Ascending aorta (tissue), 2 donors: ENCODE measurements at places on chromosomes 3 and 15.

GRCh38 chr15:63389902-63390670, 8.4 kb upstream of the CA12 start:
- H3K4me3 ChIP-seq: no peak overlapping the region
- no peaks in the 10 kb centered on the region for H3K27me3 ChIP-seq
- H3K36me3 ChIP-seq: no peaks in the 10 kb centered on the region
- peaks cover 3% of the 10 kb centered on the region for H3K4me1 ChIP-seq

GRCh38 chr3:158918008-158918407, 116.2 kb downstream of the MFSD1 start:
- no peaks in the 10 kb centered on the region for H3K4me1 ChIP-seq
- H3K27me3 ChIP-seq: no peaks in the 10 kb centered on the region
- DNase-seq: no peak

DNA sequence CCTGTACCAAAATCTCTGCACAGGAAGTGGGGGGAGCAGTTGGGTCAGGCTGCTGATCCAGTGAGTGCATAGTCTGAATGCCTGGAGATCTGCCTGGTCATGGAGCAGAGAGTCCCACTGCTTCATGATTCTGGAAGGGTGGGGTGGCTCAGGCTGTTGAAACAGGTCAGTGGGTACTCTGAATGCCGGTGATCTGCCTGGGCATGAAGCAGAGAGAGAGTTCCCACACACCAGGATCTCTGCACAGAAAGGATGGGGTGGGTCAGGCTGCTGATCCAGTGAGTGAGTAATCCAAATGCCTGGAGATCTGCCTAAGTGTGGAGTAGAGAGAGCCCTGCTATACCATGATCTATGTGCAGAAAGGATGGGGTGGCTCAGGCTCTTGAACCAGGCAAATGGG, 16.1 kb upstream of the GCSAM start:
- H3K4me3 ChIP-seq: no peak overlapping the region
- H3K27me3 ChIP-seq: no peaks in the 10 kb centered on the region
- H3K27ac ChIP-seq: no peak overlapping the region
- H3K4me1 ChIP-seq: no peaks in the 10 kb centered on the region
- H3K36me3 ChIP-seq: no peaks in the 10 kb centered on the region
- no peak for DNase-seq

GRCh38 chr3:164250923-164251322, 827.4 kb downstream of the SI start:
- H3K4me1 ChIP-seq: no peaks in the 10 kb centered on the region
- H3K36me3 ChIP-seq: no peaks in the 10 kb centered on the region
- DNase-seq: no peak

- H3K27me3 ChIP-seq: no peaks in the 10 kb centered on the region
- no peak overlapping the region for H3K4me3 ChIP-seq
- DNase-seq: no peak
- H3K36me3 ChIP-seq: no peaks in the 10 kb centered on the region
- no peaks in the 10 kb centered on the region for H3K4me1 ChIP-seq
Measured at GRCh38 chr3:155602307-155602706, 142.6 kb downstream of the PLCH1 start.

DNA sequence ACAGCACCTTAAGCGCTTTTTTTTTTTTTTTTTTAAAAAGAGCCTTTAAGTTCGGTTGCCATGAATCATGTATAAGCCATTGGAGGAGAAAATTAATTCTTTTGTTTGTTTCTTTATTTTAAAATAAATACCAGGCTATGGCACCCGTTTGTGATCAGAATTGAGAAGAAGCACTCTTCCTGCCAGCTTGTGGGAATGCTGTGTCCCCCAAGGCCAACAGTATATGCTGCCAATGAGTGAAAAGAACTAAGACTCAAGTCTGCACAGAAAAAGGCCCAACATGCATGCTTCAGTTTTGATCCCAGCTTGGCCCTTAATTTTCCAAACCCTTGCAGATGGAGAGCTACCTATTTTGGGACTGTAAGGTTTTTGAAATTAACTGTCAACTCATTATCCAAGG, 90.5 kb downstream of the LRRC3B start:
- DNase-seq: no peak
- no peaks in the 10 kb centered on the region for H3K36me3 ChIP-seq
- no peaks in the 10 kb centered on the region for H3K4me1 ChIP-seq
- no peak overlapping the region for H3K27ac ChIP-seq

- H3K4me1 ChIP-seq: no peaks in the 10 kb centered on the region
- no peak overlapping the region for H3K4me3 ChIP-seq
- DNase-seq: no peak
Measured at GRCh38 chr15:31283043-31283442, 43.6 kb upstream of the KLF13 start.

GRCh38 chr15:84715441-84716035, 401 bp downstream of the SEC11A start:
- peak; percentile 66 for DNase-seq
- peak overlapping the region; percentile 88 for H3K27ac ChIP-seq
- H3K36me3 ChIP-seq: peaks cover 7% of the 10 kb centered on the region
- peaks cover 10% of the 10 kb centered on the region for H3K4me1 ChIP-seq
- peak overlapping the region; percentile 70 for H3K4me3 ChIP-seq
- H3K27me3 ChIP-seq: no peaks in the 10 kb centered on the region

DNA sequence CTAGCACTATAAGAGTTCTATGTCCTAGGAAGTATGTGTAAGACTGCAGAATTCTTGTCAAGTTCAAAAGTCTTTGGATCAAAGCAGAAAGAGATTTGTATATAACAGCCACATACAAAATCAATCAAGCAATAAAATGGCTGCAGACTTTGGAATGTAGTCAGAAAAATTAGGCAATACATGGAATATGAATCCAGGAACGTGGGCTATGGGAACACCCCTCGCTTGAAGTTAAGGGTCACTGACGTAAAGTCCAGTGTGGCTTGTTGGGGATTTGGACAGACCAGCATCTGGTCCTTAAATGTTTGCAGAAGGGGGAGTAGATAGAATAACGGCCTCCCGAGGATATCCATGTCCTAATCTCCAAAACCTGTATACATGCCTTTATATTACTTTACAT, 178.6 kb downstream of the ADAMTS9 start:
- H3K4me1 ChIP-seq: no peaks in the 10 kb centered on the region
- no peaks in the 10 kb centered on the region for H3K27me3 ChIP-seq
- no peak overlapping the region for H3K27ac ChIP-seq
- H3K4me3 ChIP-seq: no peak overlapping the region
- no peaks in the 10 kb centered on the region for H3K36me3 ChIP-seq

DNA sequence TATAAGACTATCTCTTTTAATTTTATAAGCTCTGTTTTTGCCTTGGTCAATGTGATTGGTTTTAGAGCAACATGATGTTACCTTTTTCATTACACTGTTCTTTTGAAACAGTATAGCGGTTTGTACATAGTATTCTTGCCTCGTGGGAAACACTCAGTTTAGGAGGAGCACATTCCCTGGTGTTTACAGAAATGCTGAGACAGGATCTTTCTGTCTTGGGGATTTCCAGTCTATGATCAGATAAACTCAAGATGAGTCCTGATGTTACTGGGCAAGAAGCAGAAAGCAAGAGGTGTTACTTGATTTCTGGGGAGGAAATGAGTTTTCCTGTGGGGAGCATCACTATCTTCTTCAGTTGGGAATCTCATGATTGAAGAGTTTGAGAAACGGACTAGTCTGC, 2.5 kb downstream of the TMEM266 start:
- peaks cover 10% of the 10 kb centered on the region for H3K4me1 ChIP-seq
- no peaks in the 10 kb centered on the region for H3K27me3 ChIP-seq
- no peak overlapping the region for H3K4me3 ChIP-seq
- no peaks in the 10 kb centered on the region for H3K36me3 ChIP-seq

DNA sequence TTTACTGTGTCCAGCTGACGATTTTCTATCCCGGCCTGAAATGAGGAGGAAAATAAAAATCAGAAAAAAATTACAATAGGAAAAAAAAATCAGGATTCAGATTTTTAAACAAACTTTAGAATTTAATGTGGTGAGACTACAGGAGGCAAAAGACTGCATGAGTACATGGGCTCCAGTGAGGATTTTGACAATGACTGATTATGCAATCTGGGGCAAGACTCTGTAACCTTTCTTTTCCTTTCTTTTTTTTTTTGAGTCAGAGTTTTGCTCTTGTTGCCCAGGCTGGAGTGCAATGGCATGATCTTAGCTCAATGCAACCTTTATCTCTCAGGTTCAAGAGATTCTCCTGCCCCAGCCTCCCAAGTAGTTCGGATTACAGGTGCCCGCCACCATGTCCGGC, 29.9 kb downstream of the SPG11 start:
- H3K36me3 ChIP-seq: peaks cover 56% of the 10 kb centered on the region
- H3K4me3 ChIP-seq: no peak overlapping the region
- no peaks in the 10 kb centered on the region for H3K4me1 ChIP-seq
- H3K27me3 ChIP-seq: no peaks in the 10 kb centered on the region

DNA sequence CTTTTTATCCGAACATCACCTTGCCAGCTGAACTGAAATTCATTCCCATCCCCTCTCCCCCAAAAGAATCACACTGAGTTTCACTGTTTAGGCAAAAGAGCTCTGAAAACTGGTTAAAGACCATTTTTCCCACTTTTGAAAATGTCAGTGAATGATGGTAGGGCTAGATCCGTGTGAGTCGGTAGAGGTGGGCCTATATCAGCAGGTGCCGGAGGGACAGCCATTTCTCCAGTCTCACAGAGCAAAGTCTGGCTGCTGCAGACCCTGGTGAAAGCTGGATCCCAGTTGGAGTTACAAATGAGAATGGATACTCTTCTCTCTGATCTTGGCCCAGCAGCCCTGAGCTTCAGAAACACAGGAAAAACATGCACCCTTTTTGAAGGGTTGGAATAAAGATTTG, 10.9 kb downstream of the ENTPD3 start:
- no peak overlapping the region for H3K4me3 ChIP-seq
- H3K36me3 ChIP-seq: no peaks in the 10 kb centered on the region
- no peaks in the 10 kb centered on the region for H3K27me3 ChIP-seq
- H3K4me1 ChIP-seq: no peaks in the 10 kb centered on the region

- no peak overlapping the region for H3K4me3 ChIP-seq
- peaks cover 23% of the 10 kb centered on the region for H3K4me1 ChIP-seq
- no peak for DNase-seq
- H3K27ac ChIP-seq: peak overlapping the region; percentile 46
- no peaks in the 10 kb centered on the region for H3K27me3 ChIP-seq
- no peaks in the 10 kb centered on the region for H3K36me3 ChIP-seq
Measured at GRCh38 chr3:99953596-99953995, 135.9 kb downstream of the CMSS1 start.

GRCh38 chr3:186454881-186455703, 89.1 kb downstream of the CRYGS start:
- H3K27me3 ChIP-seq: no peaks in the 10 kb centered on the region
- no peaks in the 10 kb centered on the region for H3K4me1 ChIP-seq

DNA sequence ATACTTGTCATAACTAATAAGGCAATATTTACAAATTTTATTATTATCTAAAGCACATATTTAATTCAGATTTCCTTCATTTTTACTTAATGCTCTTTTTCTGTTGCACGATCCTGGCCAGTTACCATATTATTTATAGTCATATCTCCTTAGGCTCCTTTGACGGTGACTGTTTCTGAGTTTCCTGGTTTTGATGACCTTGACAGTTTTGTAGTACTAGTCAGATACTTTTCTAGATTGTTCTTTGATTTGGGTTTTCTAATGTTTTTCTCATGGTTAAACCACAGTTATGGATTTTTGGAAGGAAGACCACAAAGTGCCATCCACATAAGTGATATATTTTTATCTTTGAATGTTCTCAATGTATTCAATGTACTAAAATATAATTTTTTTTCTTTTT, 171.0 kb upstream of the NANOGP8 start:
- no peak overlapping the region for H3K27ac ChIP-seq
- no peak overlapping the region for H3K4me3 ChIP-seq
- H3K4me1 ChIP-seq: no peaks in the 10 kb centered on the region
- DNase-seq: no peak
- no peaks in the 10 kb centered on the region for H3K27me3 ChIP-seq
- H3K36me3 ChIP-seq: no peaks in the 10 kb centered on the region

- peak; percentile 55 for DNase-seq
- H3K27me3 ChIP-seq: no peaks in the 10 kb centered on the region
Measured at GRCh38 chr3:42497009-42497731, 5.3 kb upstream of the VIPR1 start.

DNA sequence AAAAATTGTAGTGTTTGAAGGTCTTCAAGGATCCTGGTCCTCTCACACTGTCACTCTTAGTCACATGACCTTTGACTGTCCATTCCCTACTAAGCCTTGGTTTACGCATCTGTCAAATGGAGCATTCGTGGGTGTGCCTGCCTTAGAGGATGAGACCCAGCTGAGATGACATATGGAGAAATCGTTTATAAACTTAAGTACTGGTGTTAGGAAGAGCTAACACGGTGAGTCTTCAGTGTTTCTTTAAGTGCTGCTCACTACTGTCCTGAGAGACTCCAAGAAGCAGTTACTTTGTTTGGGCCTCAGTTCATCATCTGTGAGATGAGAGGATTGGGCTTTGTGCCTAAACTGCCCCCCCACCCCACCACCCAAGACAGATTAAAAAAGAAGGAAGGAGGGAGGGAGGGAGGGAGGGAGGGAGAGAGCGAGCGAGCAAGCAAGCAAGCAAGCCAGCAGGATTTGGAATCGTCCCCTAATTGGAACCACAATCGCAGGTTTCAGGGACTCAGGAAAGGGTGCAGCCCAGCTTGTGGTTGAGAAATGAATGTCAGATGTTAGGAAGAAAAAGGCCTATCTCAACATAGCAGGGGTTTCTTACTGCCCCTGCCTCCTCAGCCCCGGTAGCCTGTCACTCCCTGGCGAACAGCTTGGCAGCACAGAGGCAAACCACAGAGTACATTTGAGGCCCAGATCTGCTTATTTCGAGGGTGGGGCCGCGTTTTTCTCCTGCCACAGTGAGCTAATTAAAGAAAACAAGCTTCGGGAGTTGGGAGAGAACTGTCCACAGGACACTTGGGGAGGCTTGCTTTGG, 32.7 kb downstream of the SMAD3 start:
- peaks cover 17% of the 10 kb centered on the region for H3K4me1 ChIP-seq
- H3K27ac ChIP-seq: peak overlapping the region; percentile 32
- DNase-seq: no peak
- H3K36me3 ChIP-seq: peaks cover 9% of the 10 kb centered on the region
- no peaks in the 10 kb centered on the region for H3K27me3 ChIP-seq
- H3K4me3 ChIP-seq: no peak overlapping the region

GRCh38 chr3:15065550-15066007, 464 bp upstream of the MRPS25 start:
- H3K27ac ChIP-seq: no peak overlapping the region
- peak overlapping the region; percentile 69 for H3K4me3 ChIP-seq
- H3K4me1 ChIP-seq: no peaks in the 10 kb centered on the region
- H3K27me3 ChIP-seq: no peaks in the 10 kb centered on the region
- H3K36me3 ChIP-seq: peaks cover 11% of the 10 kb centered on the region

DNA sequence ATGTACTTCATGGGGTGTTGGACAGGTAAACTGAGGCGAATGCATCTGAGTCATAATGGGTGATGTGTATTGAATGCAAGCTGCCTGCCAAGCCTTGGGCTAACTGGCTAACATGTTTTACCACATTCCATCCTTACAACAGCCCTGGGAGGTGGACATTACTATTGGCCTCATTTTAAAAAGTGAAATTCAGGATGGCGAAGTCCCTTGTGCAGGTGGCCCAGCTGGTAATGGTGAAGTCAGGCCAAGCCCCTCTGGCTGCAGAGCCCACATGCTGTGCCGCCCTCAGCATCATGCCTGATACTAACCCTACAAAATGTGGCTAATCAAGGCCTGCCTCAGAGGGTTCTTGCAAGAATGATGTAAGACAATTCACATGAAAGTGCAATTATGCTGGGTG, 60.0 kb upstream of the CHD2 start:
- H3K27me3 ChIP-seq: no peaks in the 10 kb centered on the region
- no peak for DNase-seq
- H3K4me1 ChIP-seq: peaks cover 12% of the 10 kb centered on the region
- H3K36me3 ChIP-seq: no peaks in the 10 kb centered on the region

- no peaks in the 10 kb centered on the region for H3K27me3 ChIP-seq
- H3K4me3 ChIP-seq: no peak overlapping the region
- DNase-seq: no peak
Measured at GRCh38 chr3:172067837-172068440, 28.6 kb downstream of the FNDC3B start.

- no peak overlapping the region for H3K4me3 ChIP-seq
- no peaks in the 10 kb centered on the region for H3K4me1 ChIP-seq
- H3K27ac ChIP-seq: no peak overlapping the region
- no peaks in the 10 kb centered on the region for H3K27me3 ChIP-seq
Measured at GRCh38 chr3:156964577-156964976, 138.4 kb downstream of the LEKR1 start.
